ENCODE measurements at places on chromosomes 2 and 18.

GRCh38 chr2:200929334-200930249 lies 33.9 kb downstream of the ORC2 start:
- no peak for DNase-seq

- DNase-seq: no peak
Measured at GRCh38 chr2:85926931-85927661, 38.3 kb upstream of the ST3GAL5 start.

DNA sequence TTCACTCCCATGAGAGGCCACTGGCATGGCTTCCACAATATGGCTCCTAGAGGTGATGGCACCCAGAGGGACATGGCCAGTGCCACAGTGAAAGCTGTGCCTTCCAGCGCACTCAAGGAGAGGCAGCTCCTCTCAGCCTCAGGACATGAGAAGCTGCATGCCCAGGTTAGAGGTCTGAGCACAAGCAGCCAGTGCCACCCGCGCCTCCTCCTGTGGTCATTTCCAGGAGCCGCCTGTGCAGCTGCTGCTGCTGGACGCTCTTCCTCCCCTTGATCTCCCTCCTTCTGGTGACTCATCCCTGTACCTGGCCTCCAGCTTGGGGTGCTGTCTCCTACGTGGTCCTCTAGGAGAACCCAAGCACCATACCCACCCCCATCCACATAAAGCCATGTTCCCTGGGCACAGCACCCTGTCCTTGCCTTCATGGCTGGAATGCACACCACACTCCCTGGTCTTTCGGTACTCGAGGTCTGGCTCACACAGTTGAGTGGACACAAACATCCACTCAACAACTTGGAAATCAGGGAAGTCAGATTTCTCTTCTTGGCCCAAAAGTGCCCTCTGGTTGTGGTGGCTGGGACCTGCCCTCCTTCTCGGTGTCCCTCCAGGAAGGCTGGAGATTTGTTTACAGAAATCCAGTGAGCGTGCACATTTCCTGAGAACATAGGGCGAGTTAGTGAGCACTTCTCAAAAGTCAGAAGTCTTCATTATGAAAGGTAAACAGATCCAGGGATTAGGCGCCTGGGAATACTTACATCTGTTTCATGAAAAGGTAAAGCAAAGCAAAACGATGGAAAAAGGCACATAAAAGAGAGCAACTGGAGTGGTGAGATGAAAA lies 96.7 kb downstream of the EIPR1 start:
- DNase-seq: no peak

GRCh38 chr18:74682991-74683297 lies 85.3 kb downstream of the ZNF407 start:
- DNase-seq: peak; percentile 54

- DNase-seq: no peak
Measured at GRCh38 chr18:58565021-58565420, 63.9 kb downstream of the ALPK2 start.

DNA sequence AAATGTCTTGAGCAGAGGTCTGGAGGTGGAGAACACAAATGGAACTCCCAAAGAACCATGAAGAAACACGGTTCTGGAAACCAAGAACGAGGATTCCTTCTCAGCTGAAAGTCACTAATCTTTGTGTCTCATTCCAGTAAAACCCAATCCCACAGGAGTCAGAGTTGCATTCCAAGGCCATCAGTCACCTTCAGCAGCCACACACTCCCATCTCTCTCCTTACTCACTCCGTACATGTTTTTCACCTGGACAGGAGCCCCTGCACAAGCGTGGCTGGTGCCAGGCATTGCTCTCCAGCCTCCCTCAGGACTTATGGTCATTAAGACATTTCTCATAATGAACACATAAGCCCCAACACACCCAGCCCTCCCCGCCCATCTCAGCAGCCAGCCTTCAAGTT lies 175.4 kb upstream of the SIX2 start:
- no peak for DNase-seq

- DNase-seq: no peak
Measured at GRCh38 chr2:27471961-27472360, 17.6 kb downstream of the IFT172 start.

- no peak for DNase-seq
Measured at GRCh38 chr2:24461685-24462084, 29.4 kb upstream of the NCOA1 start.

- DNase-seq: no peak
Measured at GRCh38 chr2:231514951-231515297, 15.3 kb downstream of the NMUR1 start.

GRCh38 chr18:75344161-75344560 lies 83.3 kb downstream of the SMIM21 start:
- no peak for DNase-seq

- DNase-seq: no peak
Measured at GRCh38 chr18:35268821-35269220, 21.2 kb downstream of the ZSCAN30 start.

DNA sequence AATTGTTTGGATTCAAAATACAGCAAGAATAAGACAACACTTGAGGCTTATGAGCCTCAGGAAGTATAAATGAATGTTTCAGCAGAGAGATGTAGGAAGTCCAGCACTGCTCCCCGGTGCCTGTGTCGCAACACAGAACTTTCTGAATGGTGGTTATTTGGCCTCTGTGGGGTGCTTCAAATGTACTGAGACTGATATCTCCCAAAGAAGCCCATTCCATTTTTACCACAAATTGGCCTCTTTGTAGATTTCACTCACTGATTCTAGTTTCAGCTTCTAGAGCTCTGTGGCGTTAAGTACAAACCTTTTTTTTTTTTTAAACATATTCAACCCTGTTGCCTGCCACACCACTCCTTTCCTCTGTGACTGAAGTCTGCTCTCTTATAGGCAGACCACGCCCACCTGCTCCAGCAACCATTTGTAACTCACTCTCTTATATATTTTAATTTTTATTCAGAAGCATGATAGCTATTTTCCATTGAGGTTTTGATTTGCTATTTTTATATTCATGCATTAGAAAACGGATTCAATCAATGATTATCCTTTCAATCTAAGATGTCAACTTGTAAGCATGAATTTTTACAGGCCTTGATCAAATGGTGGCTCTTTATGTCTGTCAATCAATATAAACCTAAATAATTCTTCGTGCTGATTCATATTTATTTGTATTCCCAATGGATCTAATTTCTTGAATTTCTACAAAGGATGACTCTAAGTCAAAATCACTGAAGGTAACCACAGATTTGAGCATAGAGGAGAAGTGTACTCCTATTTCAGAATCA lies 277.1 kb upstream of the CCDC68 start:
- peak; percentile 54 for DNase-seq

DNA sequence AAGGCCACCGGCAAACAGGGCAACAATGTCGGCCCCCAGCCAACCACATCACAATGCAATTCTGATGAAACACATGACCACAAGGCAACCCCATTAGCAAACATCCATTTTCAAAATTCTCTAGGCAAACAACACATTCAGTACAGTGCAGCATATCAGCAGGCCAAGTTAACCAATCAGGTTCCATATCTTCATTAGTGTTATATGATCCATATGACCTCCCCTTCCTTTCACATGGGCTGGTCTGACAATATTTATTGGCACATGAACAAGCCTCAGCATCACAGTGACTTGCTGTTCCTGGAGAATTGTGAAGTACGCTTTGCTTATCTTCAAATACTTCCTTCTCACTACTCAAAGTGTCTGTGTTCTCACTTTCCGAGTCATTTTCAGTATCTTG lies 19.8 kb downstream of the RNF103 start:
- DNase-seq: no peak

- DNase-seq: no peak
Measured at GRCh38 chr2:159349674-159350299, 63.3 kb upstream of the WDSUB1 start.

GRCh38 chr18:42264497-42264896 lies 309.5 kb downstream of the PIK3C3 start:
- DNase-seq: no peak

DNA sequence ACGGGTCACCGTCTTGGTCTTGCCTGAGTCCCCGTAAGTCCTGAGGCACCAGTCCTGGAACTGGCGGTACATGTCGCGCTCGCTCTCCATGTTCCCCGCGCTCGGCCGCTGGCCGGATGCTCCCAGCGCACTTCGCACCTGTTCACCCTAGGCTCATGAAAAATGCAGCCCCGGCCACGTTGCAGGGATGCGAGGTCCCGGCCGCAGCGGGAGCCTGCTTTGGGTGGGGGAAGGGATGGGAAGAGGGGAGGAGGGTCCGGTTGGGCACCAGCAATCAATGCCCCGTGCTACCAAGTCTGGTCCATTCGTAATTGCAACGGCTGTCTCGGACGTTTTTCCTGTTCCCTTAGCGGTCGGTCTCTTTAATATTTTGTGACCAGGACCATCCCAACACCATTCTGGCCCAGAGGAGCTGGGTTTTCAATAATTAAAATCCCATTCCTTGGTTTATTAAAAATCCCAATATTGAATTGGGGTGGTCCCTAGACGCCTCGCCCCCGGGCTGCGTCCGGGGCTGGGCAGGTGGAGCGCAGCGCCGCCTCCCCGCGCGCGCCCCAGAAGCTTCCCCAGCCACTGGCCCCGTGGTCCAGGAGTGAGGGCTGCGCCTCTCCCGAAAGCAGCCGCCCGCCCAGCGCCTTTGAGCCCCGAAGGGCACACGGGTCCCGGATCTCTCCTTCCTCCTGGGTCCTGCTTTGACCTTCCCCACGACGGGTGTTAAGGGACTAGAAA lies 1.4 kb downstream of the NOL4 start:
- DNase-seq: no peak

DNA sequence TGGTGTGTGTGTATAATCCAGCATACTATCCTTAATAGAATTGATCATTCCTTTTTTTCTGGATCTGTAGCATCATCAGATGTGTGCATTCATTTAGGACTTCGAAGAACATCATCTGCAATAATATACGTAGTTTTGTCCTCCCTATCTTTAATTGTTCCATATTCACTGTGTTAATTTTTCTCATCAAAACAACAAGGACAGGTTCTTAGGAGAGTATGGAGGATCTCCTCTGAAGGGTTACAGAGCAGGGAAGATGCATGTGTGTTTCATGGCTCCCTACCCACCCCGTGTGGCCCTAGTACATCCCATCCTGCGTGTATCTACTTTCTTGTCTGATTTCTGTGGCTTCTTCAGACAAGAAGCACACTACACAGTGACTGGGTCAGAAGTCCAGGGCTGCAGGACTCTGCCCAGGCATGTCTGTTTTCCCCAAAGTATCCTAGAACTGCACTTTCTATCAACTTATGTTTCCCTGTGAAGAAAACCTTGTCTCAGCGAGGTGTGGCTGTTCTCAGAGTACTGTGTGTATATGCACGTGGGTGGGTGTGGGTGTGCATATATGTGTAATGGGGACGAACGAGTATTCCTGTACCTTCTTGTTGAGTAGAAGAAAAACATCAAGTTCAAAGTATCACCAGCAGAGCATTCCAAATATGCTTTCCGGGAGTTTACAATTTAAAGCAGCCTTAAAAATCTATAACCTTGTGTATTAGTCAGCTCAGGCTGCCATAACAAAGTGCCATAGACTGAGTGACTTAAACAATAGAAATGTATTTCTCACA lies 220.4 kb upstream of the FOSL2 start:
- DNase-seq: no peak

DNA sequence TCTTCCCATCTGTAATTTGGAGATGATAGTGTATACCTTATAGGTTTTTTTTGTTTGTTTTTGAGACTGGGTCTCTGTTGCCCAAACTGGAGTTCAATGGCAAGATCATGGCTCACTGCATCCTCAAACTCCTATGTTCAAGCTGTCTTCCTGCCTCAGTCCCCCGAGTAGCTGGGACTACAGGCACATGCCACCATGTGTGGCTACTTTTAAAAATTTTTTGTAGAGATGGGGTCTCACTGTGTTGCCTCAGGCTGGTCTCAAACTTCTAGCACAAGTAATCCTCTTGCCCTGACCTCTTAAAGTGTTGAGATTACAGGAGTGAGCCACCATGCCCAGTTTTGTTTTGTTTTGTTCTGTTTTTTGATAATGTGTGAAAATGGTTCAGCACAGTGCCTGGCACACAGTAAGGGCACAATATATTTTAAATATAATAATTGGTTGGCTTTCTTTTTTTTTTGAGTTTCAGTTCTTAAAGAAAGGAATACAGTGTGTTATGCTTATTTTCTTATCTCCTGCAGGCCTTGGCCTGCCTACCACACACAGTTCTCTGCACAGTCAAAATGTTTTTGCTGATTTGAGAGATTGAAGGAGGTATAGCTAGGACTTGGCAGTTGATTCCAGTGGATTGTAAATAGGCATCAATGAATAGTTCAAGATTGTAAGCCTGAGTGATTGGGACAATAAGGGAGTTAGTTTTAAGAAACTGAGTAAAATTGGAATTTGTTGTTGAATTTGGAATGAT lies 6.1 kb downstream of the ACTR3 start:
- no peak for DNase-seq

GRCh38 chr18:67080601-67081000 lies 435.9 kb downstream of the DSEL start:
- no peak for DNase-seq

DNA sequence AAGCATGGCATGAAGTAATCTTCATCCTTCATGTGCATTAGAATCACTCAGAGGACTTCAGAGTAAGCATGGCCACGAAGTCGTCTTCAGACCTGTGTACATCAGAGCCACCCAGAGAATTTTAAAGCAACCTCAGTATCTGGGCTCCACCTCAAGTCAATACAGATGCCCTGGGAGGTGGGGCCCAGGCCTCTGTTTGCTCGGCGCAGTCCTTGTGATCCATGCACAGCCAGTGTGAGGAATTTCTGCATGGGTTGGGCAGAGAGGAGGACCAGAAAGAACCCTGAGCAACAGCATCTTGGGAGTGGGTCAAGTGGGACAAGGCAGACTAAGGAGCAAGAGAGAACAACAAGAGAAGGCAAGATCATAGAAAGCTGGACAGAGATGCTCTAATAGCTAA lies 220.4 kb upstream of the TMEM200C start:
- DNase-seq: no peak

GRCh38 chr2:212843409-212844199 lies 305.0 kb upstream of the ERBB4 start:
- DNase-seq: peak; percentile 52

- DNase-seq: no peak
Measured at GRCh38 chr2:141506135-141506534, 624.7 kb downstream of the LRP1B start.

GRCh38 chr2:100418406-100418962 lies 1.0 kb upstream of the CHST10 start:
- DNase-seq: no peak

- no peak for DNase-seq
Measured at GRCh38 chr2:184468826-184469225, 129.5 kb upstream of the ZNF804A start.

- DNase-seq: no peak
Measured at GRCh38 chr2:10297191-10297830, 5.4 kb upstream of the HPCAL1 start.

DNA sequence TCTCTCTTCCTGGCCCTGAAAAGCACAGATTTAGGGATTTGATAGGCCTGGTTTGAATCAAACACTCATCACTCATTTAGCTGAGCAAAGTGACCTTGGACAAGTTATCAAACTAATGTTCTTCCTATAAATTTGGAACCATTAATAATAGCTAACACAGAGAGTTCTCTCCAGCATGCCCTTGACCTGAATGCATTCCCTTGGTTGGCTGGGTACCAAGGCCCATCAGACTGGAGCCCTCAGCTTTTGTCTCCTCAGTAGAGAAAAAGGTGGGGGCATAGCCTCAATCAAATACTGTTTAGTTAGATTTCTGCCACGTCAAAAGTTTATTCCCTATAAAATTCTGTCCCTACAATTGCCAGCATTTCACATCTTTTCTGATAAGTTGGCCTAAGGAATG lies 13.8 kb upstream of the MRPL19 start:
- no peak for DNase-seq

GRCh38 chr2:230016844-230017243 lies 51.9 kb downstream of the SLC16A14 start:
- no peak for DNase-seq

All from fibroblast of skin of left quadriceps (primary cell).